ENCODE measurements at places on chromosomes 1 and 21.
A peak's percentile ranks its signal among the peaks of the same experiment; 100 is the strongest.

GRCh38 chr1:85334962-85335361, 58.5 kb upstream of the BCL10 start:
- H3K4me3 ChIP-seq: no peak overlapping the region
- no peak overlapping the region for H3K27ac ChIP-seq
- DNase-seq: no peak

GRCh38 chr1:177586429-177586828, 383.4 kb downstream of the SEC16B start:
- H3K4me3 ChIP-seq: no peak overlapping the region
- H3K27me3 ChIP-seq: no peaks in the 10 kb centered on the region
- no peak overlapping the region for H3K27ac ChIP-seq
- DNase-seq: no peak
- no peaks in the 10 kb centered on the region for H3K36me3 ChIP-seq

- DNase-seq: no peak
- H3K4me3 ChIP-seq: no peak overlapping the region
- H3K27ac ChIP-seq: no peak overlapping the region
Measured at GRCh38 chr1:213162338-213162737, 111.3 kb downstream of the RPS6KC1 start.

GRCh38 chr1:152252157-152252556, 28.2 kb upstream of the HRNR start:
- no peaks in the 10 kb centered on the region for H3K36me3 ChIP-seq
- H3K27me3 ChIP-seq: no peaks in the 10 kb centered on the region

DNA sequence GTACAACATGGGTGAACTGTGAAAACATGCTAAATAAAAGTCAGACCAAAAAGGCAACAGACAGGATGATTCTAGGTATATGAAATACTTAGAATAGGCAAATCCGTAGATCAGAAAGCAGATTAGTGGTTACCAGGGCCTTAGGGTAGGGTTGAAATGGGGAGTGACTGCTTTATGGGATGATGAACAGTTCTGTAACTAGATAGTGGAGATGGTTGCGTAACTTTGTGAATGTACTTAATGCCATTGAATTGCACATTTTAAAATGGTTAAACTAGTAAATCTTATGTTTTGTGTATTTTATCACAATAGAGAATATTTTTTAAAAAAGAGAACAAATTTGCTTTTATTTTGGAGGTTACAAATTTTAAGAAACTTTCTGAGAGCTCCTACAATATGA, 17.4 kb downstream of the ZNF326 start:
- no peaks in the 10 kb centered on the region for H3K4me1 ChIP-seq
- H3K4me3 ChIP-seq: no peak overlapping the region
- H3K36me3 ChIP-seq: no peaks in the 10 kb centered on the region
- H3K27ac ChIP-seq: no peak overlapping the region
- H3K27me3 ChIP-seq: no peaks in the 10 kb centered on the region
- DNase-seq: no peak

- H3K27ac ChIP-seq: peak overlapping the region; percentile 78
- no peaks in the 10 kb centered on the region for H3K27me3 ChIP-seq
- peak; percentile 47 for DNase-seq
- H3K36me3 ChIP-seq: no peaks in the 10 kb centered on the region
- peaks cover 5% of the 10 kb centered on the region for H3K4me1 ChIP-seq
Measured at GRCh38 chr1:108560189-108560873, 431 bp downstream of the EEIG2 start.

DNA sequence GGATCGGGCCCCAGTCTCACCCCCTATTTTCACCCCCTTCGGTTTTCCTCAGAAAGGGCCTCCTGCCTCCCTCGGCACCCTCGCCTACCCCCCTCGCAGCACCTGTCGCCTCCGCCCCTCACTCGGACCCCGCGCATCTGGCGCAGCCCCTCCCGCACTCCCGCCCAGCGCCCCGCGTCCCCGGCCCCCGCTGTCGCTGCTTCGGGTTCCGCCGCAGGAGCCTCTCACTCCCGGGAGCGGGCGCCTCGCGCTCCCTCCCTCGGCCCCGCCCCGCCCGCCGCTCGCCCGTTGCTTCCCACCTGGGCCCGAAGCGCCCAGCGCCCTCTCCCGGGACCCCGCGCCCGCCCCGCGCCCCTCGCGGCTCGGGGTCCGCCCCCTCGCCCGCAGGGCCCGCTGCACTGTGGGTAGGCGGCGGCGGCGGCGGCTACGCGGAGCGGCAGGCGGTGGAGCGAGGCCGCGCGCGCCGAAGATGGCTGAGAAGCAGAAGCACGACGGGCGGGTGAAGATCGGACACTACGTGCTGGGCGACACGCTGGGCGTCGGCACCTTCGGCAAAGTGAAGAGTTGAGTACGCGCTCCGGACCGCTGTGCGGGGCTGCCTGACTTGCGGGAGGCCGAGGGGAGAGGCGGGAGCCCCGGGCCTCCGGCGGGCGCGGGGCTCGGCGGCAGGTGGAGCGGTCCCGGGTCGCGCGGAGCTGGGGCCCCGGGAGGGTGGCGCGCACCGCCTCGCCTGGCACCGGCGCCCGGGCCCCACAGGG, at the start of gene PRKAA2:
Gene PRKAA2, plus strand, starts transcription at position 396 of the 758 bp plus-strand sequence. Its CDS starts 74 bp downstream, at position 470.
- no peaks in the 10 kb centered on the region for H3K36me3 ChIP-seq
- peak within 1 kb of the TSS; percentile 78 for H3K27ac ChIP-seq
- peaks cover 8% of the 10 kb centered on the region for H3K4me1 ChIP-seq

GRCh38 chr1:40797668-40798010, 14.1 kb downstream of the KCNQ4 start:
- no peaks in the 10 kb centered on the region for H3K36me3 ChIP-seq
- peaks cover 17% of the 10 kb centered on the region for H3K4me1 ChIP-seq
- H3K27me3 ChIP-seq: no peaks in the 10 kb centered on the region
- H3K27ac ChIP-seq: no peak overlapping the region

- H3K36me3 ChIP-seq: no peaks in the 10 kb centered on the region
- no peak overlapping the region for H3K27ac ChIP-seq
- H3K4me1 ChIP-seq: no peaks in the 10 kb centered on the region
- H3K27me3 ChIP-seq: no peaks in the 10 kb centered on the region
Measured at GRCh38 chr1:66283622-66284041, 250.3 kb upstream of the SGIP1 start.

DNA sequence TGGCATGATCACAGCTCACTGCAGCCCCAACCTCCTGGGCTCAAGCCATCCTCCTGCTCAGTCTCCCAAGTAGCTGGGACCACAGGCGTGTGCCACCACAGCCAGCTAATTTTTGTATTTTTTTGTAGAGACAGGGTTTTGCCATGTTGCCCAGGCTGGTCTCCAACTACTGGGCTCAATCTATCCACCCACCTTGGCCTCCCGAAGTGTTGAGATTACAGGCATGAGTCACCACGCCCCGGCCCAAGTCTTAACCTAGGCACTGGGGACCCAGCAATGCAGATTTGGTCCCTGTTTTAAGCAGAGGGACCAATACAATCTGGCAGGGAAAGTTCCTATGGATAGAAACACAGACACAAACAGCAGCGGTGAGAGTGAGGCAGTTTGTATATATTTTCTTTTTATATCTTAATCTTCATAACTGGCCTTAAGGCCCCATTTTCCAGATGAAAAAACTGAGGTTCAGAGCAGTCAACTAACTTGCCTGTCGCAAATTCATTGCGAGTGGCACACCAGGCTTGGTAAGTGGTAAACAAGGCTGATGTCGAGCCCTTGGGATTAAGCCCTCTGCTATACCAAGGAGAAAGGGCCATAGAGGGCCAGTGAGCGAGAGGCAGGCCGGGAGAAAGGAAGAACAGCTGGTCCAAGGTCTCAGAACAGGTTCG, 77.8 kb upstream of the TINAGL1 start:
- no peaks in the 10 kb centered on the region for H3K27me3 ChIP-seq
- DNase-seq: no peak
- H3K36me3 ChIP-seq: no peaks in the 10 kb centered on the region
- H3K4me1 ChIP-seq: no peaks in the 10 kb centered on the region
- no peak overlapping the region for H3K4me3 ChIP-seq

- no peaks in the 10 kb centered on the region for H3K27me3 ChIP-seq
- no peak for DNase-seq
- no peak overlapping the region for H3K27ac ChIP-seq
- H3K4me3 ChIP-seq: no peak overlapping the region
- H3K36me3 ChIP-seq: no peaks in the 10 kb centered on the region
Measured at GRCh38 chr1:181091309-181092040, 3.0 kb downstream of the IER5 start.

- no peaks in the 10 kb centered on the region for H3K27me3 ChIP-seq
- DNase-seq: no peak
- no peaks in the 10 kb centered on the region for H3K4me1 ChIP-seq
- no peaks in the 10 kb centered on the region for H3K36me3 ChIP-seq
Measured at GRCh38 chr1:86100401-86100800, 56.2 kb downstream of the COL24A1 start.

DNA sequence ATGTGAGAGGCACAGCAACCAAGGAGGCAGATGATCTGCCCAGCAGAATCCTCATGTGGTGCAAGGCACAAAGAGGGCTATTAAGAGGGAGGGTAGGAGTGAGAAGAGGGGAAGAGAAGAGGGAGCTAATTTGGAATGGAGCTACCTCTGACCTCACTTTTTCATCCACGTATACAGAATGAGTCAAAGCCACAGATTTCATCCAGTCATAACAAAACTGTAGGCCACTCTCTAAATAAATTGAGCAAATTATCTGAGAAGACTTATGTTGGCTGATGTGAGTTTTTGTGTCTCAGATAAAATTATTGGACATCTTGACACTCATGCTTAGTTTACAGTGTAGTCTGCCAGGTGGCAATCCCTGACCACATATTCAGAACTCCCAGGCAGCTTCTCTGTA, 325.6 kb downstream of the TTLL7 start:
- H3K27ac ChIP-seq: no peak overlapping the region
- no peaks in the 10 kb centered on the region for H3K4me1 ChIP-seq
- DNase-seq: no peak
- H3K4me3 ChIP-seq: no peak overlapping the region
- H3K36me3 ChIP-seq: no peaks in the 10 kb centered on the region
- no peaks in the 10 kb centered on the region for H3K27me3 ChIP-seq

GRCh38 chr1:119266386-119266785, 102.2 kb upstream of the HAO2 start:
- no peak overlapping the region for H3K4me3 ChIP-seq
- H3K27ac ChIP-seq: no peak overlapping the region
- no peaks in the 10 kb centered on the region for H3K4me1 ChIP-seq
- no peaks in the 10 kb centered on the region for H3K36me3 ChIP-seq
- no peaks in the 10 kb centered on the region for H3K27me3 ChIP-seq
- DNase-seq: no peak

- H3K36me3 ChIP-seq: no peaks in the 10 kb centered on the region
- H3K4me1 ChIP-seq: no peaks in the 10 kb centered on the region
- H3K27ac ChIP-seq: no peak overlapping the region
Measured at GRCh38 chr1:233620065-233620464, 6.2 kb downstream of the KCNK1 start.

DNA sequence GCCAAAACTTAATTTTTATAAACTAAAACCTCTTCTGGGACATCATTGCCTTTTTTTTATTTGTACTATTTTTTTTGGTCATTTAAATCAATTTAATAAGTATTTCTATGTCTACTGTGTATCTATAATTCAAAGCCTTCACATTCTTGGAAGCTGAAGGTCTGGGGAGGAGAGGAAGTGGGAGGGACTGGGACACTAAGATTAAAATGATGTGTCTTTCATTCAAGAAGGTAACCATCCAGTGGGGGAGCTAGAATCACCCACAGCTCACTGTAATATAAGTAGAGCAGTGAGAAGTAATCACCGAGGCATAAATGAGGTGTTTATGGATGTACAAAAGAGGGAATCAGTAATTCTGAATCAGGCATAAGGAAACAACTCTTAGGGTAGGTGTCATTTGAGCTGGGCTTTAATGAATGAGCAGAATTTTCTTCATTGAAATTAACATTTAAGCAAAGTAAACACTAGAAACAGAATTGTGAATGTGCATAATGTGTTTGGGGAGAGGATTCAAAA, 52.8 kb downstream of the PTGER3 start:
- H3K4me3 ChIP-seq: no peak overlapping the region
- H3K27ac ChIP-seq: no peak overlapping the region
- no peaks in the 10 kb centered on the region for H3K4me1 ChIP-seq
- no peak for DNase-seq
- no peaks in the 10 kb centered on the region for H3K27me3 ChIP-seq

DNA sequence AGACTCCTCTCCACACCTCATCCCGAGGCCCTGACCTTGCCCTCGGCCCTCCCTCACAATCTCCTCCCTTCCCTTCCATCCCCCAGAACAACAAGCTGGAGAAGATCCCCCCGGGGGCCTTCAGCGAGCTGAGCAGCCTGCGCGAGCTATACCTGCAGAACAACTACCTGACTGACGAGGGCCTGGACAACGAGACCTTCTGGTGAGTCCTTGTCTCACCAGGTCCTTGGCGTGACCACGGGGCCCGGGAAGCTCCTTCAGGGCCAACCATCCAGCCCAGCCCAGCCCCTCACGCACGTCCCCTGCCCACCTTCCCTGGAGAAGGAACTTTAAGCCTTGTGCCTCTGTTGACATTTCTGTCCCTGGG, 15.6 kb downstream of the PODN start:
- H3K36me3 ChIP-seq: no peaks in the 10 kb centered on the region
- H3K4me3 ChIP-seq: no peak overlapping the region
- H3K4me1 ChIP-seq: peaks cover 15% of the 10 kb centered on the region
- no peaks in the 10 kb centered on the region for H3K27me3 ChIP-seq
- no peak overlapping the region for H3K27ac ChIP-seq
